Activated T-helper 2 cell treated with anti-CD3 and anti-CD28 coated beads, Interferon-gamma antibody, Interleukin-2, Interleukin-4, amounts not matched to agents 10 μg/mL and 5 μg/mL and 100 μg/mL, durations not matched to agents 14 hours and 24 hours and 36 hours (primary cell): ENCODE measurements at places on chromosomes 13 and 19. TPM values are rescaled to one million over a fixed set of nuclear protein-coding genes. Genes with fewer than 3 reads are reported as not detected.

GRCh38 chr13:54449922-54450321, 1421.3 kb downstream of the OLFM4 start:
- no peak for DNase-seq

DNA sequence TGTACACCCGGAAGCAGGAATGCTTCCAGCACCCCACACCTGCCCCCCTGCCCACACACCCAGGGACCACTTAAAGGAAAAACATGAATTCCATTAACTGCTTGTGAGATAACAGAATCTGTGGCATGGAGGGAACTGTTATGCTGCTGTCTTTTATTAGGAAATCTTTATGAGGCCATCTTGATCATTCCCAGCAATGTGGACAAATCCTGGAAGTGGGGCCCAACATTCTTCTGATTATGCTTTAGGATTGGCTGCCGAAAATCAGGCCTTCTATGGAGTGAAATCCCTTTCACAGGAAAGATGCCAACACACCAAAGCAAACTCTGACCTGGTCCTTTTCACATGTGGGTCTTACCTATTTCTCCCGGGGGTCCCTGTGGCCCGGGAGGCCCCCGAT, 114.5 kb downstream of the COL4A1 start:
- no peak for DNase-seq

DNA sequence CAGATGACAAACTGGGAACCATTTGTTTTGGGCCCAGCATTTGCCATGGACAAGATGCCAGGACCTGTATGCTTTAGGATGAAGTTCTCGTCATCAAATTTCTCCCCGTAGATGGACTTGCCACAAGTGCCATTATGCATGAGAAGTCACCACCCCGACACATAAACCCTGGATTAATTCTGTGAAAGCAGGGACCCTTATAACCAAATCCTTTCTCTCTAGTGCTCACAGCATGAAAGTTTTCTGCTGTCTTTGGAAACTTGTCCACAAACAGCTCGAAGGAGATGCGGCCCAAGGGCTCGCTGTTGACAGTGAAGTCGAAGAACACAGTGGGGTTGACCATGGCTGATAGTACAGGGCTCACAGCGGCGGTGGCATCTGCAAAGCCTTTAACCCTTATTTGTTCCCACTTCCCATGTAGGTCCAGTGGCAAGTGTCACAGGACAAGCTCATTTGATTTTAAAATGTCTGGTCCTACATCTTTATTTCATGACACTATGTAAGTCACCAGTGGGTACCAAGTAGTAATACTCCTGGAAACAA, 75.2 kb upstream of the MIR17HG start:
- DNase-seq: no peak

YIPF2 gene
- 25.0 and 25.9 TPM in 2 replicates for total RNA-seq

CEACAM21 gene
- 16.6 and 19.4 TPM in 2 replicates for total RNA-seq

- DNase-seq: no peak
These were observed 7.9 kb downstream of the CAB39L start for GRCh38 chr13:49435992-49436391.

KLHL1 gene
- total RNA-seq: not detected in 2 replicates

DNA sequence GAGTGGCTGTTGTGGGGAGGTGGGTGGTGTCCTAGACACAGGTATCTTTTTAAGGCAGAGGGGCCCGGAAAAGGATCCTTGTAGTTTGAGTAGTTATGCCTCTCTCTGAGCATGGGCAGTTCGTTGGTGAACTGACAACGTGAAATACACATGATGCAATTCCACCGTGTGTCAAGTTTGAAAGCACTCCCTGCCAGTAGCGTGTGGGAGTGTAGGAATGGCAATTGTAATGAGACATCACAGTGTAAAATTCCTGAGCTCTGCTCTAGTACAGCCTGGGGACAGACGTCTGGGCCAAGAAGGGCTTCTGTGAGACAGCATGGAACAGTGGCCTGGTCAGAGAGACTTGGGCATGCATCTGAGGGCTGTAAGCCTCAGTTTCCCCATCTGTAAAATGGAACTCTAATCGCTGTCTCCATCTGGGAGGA, 10.4 kb upstream of the ASF1B start:
- no peak for DNase-seq

TMC4 gene
- total RNA-seq: 0.16 and 0.37 TPM in 2 replicates

DNA sequence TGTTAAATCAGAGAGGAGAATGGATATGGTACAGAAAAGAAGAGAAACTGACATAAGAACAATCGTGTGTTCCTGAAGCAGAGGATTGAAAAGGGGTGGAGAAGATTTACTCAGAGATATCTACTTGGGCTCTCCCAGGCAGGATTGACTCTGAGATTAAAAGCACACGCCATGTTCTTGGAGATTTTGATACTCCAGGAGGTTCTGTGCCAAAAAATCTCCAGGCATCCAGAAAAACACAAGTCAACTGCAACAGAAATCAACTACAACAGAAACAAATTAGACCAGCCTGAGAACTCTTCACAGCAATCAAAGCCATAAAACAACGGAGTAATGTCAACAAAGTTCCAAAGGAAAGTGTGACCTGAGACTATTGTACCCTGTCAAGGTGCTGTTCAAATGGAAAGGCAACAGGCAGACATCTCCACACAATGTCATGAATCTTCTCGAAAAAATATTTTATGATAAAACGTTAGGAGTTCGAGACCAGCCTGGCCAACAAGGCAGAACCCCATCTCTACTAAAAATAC, 104.2 kb downstream of the UBL3 start:
- no peak for DNase-seq

NDUFS7 gene
- 88.7 and 104 TPM in 2 replicates for total RNA-seq

PTGIR gene
- 214 and 218 TPM in 2 replicates for total RNA-seq

DPP9 gene
- 84.8 and 87.2 TPM in 2 replicates for total RNA-seq

- DNase-seq: no peak
These were observed 19.4 kb upstream of the F7 start for GRCh38 chr13:113086031-113086750.
